ENCODE measurements at places on chromosomes 1 and 21.

GRCh38 chr1:166189126-166189525, 22.3 kb upstream of the FAM78B start:
- no peak for DNase-seq

DNA sequence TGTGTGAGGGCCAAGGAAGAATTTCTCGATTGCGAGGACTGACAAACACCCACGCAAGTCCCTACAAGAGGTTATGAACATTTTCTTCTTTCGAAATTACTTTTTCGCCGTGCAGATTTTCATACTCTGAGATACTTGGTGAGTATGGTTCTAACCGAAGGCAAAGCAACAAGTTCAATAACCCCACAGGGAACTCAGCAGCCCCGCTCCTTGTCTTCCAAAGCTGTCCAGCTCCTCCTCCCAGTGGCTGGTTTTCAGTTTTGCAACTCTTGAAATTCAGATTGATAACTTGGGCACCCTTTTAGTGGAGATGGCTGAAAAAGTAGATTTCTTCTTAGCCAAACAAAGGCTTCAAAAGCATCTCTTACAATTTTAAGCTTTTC, 154.4 kb downstream of the SETD4 start:
- no peak for DNase-seq

DNA sequence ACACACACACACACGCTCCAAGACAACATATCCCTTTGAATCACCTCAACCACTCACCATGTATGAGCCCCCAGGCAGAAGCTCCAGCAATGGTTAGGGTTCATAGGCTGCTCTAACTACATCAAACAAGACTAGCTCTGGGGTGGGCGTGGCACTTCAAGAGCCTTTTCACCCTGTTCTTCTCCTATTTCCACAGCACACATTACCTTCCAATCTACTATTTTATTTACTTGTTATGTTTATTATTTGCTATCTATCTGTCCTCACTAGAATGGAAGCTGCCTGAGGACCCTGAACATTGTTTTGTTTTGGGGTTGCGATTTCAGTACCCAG, 28.7 kb downstream of the TRABD2B start:
- DNase-seq = no peak

- no peak for DNase-seq
Measured at GRCh38 chr1:208030288-208031091, 119.6 kb upstream of the CD34 start.

GRCh38 chr21:39956586-39956985, 89.3 kb downstream of the PCP4 start:
- no peak for DNase-seq

GRCh38 chr1:47745715-47746609, 251.2 kb downstream of the TRABD2B start:
- DNase-seq = peak; percentile 45

GRCh38 chr1:208544053-208544452, 299.9 kb upstream of the PLXNA2 start:
- DNase-seq = no peak

GRCh38 chr1:76546354-76546933, 320.8 kb upstream of the ST6GALNAC5 start:
- no peak for DNase-seq

DNA sequence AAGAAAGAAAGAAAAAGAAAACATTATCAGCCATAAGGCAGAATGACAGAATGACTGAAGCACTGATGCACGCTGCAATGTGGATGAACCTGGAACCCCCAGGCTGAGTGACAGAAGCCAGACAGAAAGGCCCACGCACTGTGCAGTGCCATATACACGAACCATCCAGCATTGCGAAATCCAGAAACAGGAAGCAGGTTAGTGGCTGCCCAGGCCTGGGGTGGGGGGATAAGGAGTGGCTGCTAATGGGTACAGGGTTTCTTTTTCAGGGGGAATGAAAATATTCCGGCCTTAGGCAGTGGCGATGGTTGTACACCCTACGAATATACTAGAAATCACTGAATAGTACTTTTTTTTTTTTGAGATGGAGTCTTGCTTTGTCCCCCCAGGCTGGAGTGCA, 57.0 kb downstream of the CHD5 start:
- no peak for DNase-seq

DNA sequence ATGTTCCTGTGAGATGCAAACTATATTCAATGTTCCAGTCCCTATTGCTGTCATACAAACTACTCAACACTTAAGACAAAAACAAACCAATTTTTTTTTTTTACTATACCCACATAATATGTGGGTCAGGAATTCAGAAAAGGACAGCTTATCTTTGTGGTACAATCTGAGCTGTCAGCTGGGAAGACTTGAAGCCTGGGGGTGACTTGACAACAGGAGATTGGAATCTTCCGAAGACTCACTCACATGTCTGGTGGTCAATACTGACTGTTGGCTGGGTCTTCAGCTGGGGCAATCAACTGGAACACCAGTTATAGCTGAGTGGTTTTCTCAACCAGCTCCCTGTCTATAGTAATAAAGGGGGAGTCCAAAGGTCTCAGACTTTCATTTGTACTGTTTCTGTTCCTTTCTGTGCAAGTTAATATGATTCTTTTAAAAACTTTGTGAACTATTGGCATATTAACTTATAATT, 81.7 kb upstream of the ATP1B1 start:
- DNase-seq = no peak

DNA sequence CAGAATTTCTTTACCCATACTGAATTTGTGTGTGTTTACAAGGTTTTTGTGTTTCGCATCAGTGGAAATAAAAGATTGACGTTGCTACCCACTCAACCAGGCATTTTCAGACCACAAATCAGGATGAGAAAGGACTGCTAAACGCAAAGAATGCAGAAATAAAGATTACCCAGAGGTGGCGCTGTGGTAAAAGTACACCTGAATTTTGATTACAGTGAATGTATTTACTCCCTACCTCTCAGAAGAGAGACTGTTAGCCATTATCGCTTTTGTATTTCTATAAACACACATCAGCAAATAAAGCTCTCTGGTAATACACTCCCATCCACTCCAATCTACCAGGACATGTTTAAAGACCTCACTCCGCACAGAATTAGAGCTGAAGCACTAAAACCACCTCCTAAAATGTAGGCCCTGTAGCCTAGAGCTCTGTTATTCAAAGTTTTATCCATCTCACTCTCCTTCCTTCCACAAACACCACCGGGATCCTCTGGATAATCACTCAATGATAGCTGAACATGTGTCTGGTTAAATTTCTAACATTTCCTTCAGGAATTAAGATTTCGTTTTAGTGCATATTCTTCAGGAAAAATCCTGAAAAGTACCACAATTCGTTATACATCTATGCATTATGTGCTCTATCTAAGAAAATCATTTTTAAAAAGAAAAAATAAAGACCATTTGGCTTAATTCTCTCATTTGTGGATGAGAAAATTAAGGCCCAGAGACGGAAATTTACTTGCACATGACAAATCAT, 2.5 kb upstream of the LMO4 start:
- DNase-seq = no peak

DNA sequence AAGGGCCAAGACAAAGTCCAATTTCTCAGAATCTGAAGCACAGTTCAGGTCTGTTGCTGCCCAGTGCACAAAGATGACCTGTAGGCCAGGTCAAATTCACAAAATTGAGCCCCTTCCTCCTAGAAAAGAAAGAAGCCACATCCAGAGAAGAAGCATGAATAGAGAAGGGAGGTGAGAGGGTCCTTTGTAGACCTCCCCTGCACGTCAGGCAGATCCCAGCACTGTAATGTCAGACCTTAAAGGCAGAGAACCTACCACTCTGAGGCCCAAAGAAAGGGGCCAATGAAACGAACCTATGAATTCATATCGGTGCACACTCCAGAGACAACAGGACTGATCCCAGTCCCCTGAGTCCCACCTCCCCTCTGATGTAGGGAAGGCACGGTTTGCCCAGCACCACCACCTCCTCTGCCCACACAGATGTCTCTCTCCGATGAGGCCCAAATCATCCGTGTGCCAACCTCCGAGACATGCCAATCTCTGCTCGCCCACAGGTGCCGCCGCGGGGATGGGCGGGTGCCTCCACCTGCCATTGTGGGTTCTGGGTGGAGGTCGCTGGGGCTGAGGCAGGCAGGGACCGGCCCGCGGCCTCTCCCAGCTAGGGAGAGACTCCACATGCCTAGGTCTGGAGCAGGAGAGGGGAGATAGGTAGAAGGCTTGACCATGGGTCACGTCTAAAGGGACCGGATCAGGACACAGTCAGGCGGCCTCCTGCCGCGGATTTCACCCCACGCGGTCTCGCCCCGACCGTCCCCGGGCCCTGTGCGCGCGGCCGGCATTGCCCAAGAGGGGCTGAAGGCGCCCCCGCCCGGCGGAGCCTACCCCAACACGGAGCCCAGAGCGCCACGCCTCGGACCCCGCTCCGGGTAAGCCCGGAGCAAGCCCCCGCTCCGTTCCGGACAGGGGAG, 42.1 kb downstream of the RRAGC start:
- no peak for DNase-seq

DNA sequence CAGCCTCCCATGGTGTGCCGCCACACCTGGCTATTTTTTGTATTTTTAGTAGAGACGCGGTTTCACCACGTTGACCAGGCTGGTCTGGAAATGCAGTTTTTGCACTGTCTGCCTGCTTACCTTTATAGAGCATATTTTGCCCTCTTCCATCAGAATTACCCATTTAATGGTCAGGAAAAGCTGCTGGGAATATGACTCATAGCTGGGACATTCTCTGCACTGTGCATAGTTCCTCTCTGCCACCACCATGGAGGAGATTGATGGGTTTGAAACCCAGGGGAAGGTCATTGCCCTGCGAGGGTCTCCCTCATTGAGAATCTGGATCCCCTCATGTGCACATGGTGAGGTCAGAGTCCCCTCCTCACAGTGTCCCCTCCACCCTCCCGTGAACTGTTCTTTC, 32.1 kb downstream of the MX1 start:
- DNase-seq = no peak

GRCh38 chr1:8427493-8427892, 109.6 kb downstream of the SLC45A1 start:
- no peak for DNase-seq

DNA sequence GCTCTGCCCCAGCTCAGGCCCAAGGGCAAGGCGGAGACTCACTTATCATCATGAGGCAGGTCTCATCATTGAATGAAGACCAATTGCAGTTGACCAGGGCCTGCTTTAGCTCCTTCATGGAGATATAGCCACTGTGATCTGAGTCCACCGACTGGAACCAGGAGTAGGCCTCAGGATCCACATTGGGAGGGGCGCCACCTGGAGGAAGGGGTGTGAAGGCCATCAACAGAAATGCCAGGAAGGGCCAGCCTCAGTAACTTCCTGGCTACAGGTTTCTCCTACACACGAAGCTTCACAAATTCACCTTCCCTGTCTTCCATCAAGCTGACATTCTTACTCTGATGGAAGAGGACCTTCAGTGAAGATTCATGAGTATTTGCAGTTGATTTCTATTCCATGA, 11.6 kb downstream of the PEF1 start:
- no peak for DNase-seq

DNA sequence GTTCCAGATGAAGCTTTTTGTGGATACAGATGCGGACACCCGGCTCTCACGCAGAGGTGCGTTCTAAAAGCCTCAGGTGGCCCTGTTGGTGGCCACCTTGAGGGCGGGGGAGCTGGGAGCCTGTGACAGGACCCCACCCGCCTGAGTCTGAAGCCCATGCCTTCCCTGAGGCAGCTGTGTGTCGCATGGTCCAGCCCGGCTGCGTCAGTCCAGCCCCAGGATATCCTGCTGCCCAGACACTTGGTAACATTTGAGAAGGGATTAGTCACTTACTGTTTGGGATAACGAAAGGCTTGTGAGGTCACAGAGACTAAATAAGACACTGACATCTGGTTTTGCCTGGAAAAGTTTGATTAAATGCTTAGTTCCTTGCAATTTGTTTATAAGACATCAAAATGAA, 68.9 kb downstream of the UCK2 start:
- DNase-seq = peak; percentile 81

- DNase-seq = no peak
Measured at GRCh38 chr1:244050835-244051444, at the start of gene ZBTB18. Gene ZBTB18, plus strand, starts transcription at chr1:244051283. Its CDS starts 149 bp downstream, at chr1:244051432.

DNA sequence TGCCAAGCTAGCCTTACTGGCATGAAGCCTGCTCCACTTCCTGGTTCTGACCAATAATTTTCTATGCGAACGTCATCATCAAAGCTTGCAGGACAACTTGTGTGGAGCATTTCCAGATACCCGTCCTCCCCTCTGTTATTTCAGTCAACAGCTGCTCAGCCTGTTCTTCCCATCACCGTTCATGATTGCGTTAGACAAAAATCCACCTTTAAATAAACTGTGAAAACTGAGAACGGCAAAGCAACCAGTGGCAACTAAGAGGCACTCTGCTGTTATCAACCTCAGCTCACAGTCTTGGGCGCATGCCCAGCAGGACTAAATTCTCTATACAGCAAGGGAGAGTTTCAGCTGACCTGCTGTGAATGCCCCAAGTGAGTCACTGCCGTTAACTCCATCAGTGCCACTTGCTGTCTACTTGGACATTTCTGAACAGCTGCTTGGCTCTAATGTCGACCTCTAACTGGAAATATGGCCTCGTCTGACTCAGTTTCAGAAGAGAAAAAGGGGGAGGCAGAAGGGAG, 207.4 kb upstream of the RUNX1 start:
- DNase-seq = peak; percentile 82

DNA sequence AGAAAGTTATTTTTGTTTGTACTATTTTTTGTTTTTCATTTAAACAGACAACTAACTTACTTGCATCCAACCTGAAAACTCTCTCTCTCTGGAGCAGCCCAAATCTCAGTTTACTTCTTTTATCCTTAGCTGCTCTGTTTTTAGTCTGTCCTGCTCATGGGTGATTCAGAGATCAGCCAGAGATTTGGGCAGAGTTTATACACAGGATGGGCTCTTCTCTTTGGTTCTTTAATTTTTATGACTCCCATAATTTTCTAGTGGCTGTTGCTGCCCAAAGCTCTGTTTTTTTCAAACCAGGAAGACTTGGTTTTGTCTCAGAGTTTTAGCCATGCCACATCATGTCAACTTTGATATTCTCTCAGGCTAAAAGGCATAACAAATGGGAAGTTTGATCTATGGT, 86.8 kb upstream of the CD55 start:
- DNase-seq = no peak

- no peak for DNase-seq
Measured at GRCh38 chr1:96643519-96643918, 78.1 kb upstream of the PTBP2 start.

DNA sequence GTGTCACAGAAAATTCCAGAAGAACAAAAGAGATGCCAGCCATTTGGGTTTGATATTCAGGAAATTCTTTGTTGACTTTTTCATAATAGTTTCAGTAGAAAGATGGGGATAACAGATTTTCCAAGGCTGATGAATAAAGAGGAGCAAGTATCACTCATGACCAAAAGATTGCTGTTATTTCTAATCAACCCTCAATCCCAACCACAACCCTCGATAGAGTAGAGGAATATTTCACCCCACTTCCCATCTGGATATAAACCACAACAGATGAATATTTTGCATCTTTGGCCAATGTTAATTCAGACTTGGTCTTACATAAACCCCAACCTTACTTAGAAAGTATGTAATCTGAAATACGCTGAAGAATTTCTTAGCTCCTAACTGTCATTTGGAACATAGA, 232.4 kb downstream of the SEC16B start:
- DNase-seq = no peak

DNA sequence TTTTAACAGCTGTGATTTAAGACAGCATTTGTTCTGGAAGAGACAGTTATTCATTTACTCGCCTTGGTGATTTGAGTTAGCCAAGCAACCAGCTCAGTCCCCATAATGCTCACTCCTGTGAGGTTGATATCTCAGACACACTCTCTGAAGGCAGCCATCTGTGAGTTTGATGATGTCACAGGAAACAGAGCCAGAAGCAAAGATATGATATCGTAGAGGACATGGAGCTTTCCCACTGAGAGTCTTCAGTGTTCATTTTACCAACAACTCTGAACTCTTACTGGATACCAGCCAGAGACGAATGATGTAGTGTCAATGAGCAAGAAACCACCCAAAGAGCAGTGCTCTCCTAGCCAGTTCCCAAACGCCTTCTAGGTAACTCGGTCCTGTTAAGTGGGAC, 219.4 kb downstream of the SLC35F3 start:
- no peak for DNase-seq
